ENCODE measurements at places on chromosomes 6 and 20.

- no peak for DNase-seq
These were observed 1288.6 kb upstream of the GJE1 start for GRCh38 chr6:140844167-140844566.

DNA sequence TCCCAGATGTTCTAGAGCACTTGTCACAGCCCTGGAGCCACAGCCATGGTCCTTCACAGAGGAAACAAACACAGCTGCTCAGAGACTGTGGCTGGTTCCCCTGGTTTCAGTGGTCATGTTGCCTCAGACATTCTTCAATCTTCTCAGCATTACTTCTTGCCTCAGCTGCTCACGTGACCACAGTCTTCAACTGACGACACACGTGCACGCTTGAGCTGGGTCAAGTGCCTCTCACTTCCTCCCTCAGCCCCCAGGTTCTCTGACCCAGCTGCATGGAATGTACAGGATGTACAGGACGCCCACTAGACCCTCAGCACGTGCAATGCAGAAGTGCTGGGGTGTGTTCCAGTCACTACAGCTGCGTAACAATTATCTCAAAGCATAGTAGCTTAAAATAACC lies 159.8 kb upstream of the GGTLC1 start:
- no peak for DNase-seq

DNA sequence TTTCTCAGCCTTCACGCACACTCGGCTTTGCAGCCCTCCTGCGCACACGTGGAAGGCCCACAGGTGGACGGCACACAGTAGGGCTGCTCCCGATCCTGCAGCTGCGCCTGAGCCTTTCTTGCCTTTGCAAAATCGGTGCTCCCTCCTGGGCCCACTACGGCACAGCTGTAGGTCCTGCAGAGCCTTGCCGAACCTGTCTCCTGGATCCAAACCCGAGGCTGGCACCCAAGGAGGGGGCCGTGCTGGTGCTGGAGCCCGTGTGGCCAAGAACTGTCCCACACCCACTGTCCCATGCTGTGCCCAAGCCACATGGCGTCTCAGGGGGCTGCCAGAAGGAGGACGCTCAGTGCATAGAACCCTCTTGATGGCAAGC lies 227.4 kb downstream of the TTLL2 start:
- DNase-seq = no peak

- no peak for DNase-seq
These were observed 23.6 kb upstream of the APCDD1L start for GRCh38 chr20:58538752-58539151.

GRCh38 chr20:8981482-8981881 lies 87.4 kb upstream of the PLCB4 start:
- no peak for DNase-seq

DNA sequence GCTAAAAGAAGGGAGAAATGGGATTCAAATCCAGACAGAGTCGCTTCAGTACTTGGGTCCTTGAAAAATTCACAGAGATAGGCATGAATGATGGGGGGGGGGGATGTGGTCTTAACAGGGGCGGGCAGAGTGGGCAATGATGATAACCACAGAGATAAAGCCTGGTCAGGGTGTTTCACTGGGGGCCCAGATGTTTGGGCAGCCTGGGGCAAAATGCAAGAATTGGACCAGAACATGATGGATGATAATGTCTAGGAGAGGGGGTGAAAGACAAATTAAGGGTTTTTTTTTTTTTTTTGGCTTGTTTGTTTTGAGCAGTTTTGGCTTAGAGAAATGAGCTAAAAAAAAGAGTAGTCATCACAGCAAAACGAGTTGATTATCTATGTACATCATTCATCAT lies 57.4 kb downstream of the LAMP5 start:
- no peak for DNase-seq

DNA sequence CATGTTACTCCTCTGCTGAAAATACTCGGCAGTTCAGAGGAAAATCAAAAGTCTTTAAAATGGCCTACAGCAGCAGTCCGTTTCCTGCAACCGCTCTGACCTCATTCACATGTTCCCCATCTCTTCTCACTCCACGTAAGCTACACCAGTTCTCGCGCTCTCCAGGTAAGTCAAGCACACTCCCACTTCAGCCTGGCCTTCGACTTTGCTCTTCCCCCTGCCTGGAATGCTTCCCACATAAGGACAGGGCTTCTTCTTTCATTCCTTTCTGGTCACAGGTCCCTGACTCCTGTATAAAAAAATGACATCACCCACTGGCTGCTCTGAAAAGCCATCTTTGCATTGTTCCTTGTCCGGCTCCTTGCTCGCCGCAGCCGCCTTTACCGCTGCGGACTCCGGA lies 42.7 kb downstream of the MGME1 start:
- DNase-seq = no peak

DNA sequence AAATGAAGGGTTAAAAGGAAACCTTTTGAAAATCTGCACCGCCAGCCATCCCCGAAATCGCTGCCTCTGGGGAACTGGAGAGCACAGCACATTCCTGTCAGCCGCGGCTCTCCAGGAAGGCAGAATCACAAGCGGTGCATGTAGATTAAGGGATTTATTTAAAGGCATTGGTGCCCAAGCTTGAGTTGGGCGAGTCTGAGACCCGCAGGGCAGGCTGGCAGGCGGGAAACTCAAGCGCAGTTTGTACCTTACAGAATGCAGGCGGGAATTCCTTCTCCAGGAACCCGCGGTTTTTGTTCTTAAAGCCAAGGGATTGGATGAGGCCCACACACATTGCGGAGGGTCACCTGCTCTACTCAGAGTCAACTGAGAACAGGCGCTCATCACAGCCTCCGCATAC lies 10.8 kb downstream of the GPR31 start:
- no peak for DNase-seq

- no peak for DNase-seq
These were observed 725.1 kb downstream of the KIF16B start for GRCh38 chr20:15848126-15848525.

DNA sequence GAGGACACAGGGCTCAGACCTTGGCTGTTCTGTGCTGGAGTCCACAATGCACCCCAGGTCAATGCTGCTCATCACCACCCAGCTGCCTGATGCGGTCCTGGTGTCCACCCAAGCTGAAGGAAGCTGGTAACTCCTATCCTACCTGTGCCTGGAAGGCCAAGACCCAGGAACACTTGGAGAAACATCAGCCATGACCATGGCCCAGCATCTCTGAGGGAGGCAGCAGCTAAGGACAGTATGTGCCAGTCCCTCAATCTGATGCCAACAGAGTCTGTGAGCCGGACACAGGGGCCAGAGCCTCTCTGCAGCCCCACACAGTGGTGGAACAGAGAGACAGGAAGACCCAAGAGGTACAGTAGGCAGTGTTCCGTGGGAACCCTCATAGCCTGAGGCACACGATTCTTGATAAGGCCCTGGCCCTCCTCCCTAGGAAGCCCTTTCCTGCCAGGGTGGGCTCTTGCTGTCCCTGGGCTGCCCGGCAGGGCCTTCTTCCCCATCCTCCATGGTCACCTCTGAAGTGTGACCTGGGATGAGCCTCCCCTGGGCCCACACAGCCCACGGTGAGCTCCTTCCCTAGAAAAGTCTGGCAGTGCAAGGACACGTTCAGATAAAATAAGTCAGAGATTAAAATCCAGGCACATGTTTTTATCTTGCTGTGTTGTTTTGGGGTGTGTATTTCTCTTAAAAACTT lies 170.7 kb downstream of the THBS2 start:
- no peak for DNase-seq

DNA sequence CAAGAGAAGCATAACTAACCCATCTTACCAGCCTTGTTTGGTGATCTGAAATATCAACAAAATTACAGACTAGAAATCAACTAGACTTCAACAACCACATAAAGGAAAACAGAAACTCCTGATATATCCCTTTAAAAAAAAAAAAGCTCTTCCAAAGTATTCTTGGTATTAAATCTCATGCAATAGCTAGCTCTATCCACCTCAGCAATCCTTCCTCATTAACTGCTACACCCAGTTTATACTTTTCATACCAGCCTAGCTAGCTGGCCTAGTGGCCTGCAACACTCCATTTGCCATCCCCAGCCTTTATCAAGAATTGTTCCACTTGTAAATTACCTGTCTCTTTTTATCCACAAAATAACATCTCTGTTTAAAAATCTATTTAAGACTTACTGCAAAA lies 69.0 kb downstream of the BACH2 start:
- DNase-seq = no peak

DNA sequence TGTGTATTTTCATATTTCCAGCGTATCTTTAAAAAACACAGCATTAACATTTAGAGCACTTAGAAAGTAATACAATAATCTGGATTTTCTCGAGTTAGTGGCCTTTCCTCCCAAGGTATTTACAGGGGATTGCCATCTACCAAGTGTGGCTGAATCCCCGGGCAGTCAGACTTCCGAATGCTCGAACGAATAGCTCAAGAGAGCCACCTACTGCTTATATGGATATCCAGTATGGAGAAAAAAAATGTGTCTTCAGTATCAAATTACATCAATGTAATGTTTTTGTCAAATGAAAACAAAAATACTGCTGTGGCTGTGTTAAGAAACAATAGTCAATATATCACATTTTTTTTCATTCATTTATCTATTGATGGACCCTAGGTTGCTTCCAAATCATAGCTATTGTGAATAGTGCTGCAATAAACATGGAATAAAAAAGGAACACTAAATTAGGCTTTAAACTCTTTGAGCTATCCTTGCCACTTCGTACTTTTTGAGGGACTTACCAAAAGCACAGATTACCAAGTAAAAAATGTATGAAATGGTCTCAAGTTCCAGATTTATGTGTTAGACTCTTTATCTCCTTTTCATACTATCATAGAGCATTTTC lies 654.5 kb upstream of the PTCHD4 start:
- no peak for DNase-seq

- DNase-seq = no peak
These were observed 10.4 kb upstream of the BFSP1 start for GRCh38 chr20:17541596-17541995.

GRCh38 chr6:144284783-144285547 lies at the start of gene UTRN:
Gene UTRN, plus strand, starts transcription at chr6:144285335. Its CDS starts 6,494 bp downstream, at chr6:144291829.
- no peak for DNase-seq

- no peak for DNase-seq
These were observed 218.3 kb downstream of the PREX1 start for GRCh38 chr20:48609491-48609978.

DNA sequence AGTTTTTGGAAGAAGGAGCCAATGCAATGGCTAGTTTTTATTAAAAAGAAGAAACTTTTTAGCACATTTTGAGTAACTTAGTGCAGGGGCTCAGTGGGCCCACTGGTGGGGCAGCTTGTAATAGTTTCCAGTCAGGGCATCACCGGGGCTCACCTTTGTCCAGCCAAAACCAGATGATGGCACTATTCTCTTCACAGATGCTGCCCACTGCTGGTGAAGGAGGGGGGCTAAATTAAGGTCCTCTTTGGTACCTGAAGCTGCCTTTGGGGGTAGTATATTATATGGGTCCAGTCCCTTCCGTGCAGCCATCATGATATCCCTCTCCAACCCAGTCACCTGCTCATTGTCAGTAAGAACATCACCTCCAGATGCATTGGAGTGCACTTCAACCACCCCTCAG lies 182.9 kb downstream of the PDE7B start:
- DNase-seq = no peak

DNA sequence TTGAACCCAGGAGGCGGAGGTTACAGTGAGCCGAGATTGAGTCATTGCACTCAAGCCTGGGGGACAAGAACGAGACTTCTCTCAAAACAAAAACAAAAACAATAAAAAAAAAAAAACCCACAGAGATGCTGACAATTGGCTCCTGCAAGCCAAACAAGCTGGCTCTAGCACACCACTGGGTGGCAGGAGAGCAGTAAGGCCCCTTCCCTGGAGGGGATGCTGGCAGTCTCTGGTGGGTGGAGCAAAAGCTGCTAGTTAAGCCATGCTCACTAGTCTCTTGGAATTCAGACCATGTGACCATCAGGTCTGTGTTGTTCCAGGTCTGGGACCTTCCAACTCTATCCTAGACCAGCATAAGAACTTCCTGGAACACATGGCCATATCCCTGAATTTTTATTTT lies 18.9 kb upstream of the DSN1 start:
- no peak for DNase-seq

GRCh38 chr6:122722746-122723145 lies 56.8 kb upstream of the FABP7 start:
- DNase-seq = no peak

DNA sequence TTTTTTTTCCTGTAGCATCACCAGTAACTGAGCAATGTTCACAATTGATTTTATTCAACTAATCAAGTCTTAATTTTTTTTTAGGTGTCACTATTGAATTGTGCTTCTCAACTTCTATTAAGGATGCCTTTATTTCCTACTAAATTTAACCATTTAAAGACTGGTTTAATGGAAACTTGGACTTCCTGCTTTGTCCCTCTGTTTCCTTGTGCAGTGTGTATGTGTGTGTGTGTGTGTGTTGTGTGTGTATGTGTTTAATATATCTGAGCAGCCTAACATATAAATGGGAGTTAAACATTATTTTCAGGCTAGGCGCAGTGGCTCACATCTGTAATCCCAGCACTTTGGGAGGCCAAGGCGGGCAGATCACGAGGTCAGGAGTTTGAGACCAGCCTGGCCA lies 1.8 kb downstream of the SERPINB6 start:
- no peak for DNase-seq

- DNase-seq = no peak
These were observed 50.7 kb upstream of the TOX2 start for GRCh38 chr20:43863821-43864544.

GRCh38 chr6:139336488-139336887 lies 38.0 kb downstream of the CITED2 start:
- DNase-seq = no peak

GRCh38 chr20:8148501-8148900 lies 16.4 kb downstream of the PLCB1 start:
- no peak for DNase-seq

DNA sequence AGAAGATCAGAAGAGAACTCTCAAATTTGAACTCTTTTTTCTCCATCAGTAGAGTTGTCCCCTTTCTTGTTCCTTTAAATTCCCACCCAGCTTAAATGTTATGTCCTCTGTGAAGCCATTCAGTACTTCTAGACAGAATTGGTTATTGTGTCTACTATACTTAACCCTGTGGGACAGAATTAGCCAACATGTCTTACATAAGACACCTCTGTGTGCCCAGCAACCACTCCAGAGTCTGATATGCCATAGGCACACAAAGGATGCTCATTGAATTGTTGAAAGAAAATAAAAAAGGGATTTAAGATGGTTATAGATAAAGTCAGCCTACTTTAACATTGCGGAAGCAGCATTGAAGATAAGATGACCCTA lies 77.0 kb upstream of the LTV1 start:
- no peak for DNase-seq

- no peak for DNase-seq
These were observed 67.6 kb upstream of the BTBD3 start for GRCh38 chr20:11849976-11850670.

DNA sequence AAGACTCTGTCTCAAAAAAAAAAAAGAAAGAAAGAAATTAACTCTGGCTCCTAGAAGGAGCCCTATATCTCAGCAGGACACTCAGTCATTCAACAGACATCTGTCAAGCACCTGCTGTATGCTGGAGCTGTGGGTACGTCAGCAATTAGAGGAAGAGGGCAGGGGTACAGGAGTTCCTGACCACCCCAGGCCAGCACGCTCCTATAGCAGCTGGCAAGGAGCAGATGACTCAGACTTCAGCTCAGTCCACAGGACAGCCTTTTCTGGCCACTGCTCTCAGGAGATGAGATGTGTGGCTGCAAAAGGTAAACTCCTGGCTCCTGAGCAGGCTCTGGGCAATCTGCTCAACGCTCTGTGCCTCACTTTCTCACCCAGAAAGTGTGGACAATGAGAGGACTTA lies 1.7 kb upstream of the RTEL1 start:
- DNase-seq = no peak

Data from stimulated activated CD8-positive, alpha-beta memory T cell treated with anti-CD3 and anti-CD28 coated beads, Interleukin-7, amount 100 ng/mL, for 48 hours (primary cell).